IPS DF 19.7 (cell line): ENCODE measurements at places on chromosomes 4 and X.
A peak's percentile ranks its signal among the peaks of the same experiment; 100 is the strongest.

- DNase-seq: no peak
These were observed 1871.5 kb downstream of the ARAP2 start for GRCh38 chr4:34372815-34373214.

DNA sequence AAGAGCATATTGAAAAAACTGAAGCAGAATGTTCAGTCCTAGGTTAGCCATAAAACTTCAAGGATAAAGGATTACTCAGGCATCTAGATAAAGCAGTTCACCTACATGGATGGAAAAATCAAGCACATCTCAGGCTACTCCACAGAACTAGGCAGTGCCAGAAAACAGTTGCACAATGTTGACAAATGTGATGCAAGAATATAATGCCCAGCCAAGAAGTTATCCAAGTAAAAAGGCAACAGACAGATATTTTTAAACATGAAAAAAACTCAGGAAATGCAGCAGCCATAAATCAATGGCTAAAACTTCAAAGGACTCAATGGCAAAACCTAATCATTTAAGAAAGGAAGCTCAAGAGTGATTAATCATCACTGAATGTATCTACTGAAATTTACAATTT, 456.0 kb upstream of the FAM241A start:
- no peak for DNase-seq

DNA sequence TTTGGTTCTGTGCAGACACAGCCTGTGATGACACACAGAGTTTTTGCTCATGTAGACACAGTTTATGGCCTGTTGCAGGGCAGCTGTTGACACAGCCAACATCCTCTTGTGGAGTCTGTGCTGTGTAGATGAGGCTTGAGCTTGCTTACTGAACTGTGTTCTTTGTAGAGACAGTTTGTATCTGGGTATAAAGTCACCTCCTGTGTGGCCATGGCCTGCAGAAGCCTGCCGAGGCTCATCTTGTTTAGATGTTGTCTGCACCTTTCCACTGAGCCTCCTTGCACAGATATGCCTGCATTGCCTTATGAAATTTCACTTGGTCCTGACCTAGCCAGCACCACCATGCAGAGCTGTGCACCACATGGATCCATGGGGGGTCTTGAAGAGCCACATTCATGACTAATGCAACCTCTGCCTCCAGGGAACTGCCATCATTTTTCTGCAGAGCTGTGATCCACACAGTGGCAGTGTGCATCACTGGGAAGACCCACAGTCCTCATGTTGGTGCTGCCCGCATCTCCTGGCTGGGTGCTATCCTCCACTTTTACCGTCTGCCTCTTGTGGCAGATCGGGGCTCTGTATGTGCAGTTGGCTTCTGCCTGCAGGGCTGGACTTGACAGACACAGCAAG, 198.0 kb upstream of the MAMLD1 start:
- DNase-seq: no peak

GRCh38 chr4:25310803-25311166, 1.8 kb upstream of the ZCCHC4 start:
- no peak for DNase-seq

DNA sequence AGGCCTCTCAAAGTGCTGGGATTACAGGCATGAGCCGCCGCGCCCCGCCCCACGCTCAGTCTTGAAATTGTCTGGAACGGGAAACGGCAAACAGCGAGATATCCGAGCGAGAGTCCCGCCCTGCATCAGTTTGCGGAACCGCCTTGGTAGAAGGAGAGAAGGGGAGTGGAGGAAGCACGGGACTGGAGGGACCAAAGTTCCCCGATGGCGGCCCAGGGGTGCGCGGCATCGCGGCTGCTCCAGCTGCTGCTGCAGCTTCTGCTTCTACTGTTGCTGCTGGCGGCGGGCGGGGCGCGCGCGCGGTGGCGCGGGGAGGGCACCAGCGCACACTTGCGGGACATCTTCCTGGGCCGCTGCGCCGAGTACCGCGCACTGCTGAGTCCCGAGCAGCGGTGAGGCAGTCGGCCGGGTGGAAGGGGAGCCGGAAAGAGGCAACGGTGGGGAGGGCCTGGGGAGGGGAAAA, at the start of gene BST1:
Gene BST1 (plus strand): TSS at position 125 of the 463 bp plus-strand sequence. CDS start 80 bp downstream, at position 205.
- DNase-seq: no peak

DNA sequence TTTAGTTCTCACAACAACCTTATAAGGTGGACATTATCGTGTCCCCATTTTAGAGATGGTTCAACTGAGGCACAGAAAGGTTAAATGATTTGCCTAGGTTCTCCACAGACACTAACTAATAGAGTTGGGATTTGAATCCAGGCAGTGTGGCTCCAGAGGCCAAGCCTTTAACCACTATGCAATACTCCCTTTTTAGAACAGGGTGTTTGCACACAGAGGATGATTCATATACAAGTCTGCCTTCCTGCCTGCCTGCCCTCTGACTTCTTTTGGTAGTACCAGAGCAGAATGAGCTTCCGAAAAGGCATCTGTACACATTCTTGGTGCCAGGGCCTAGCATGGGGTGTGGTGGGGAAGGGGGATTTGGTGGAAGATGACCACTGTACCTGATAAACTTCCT, 150.8 kb upstream of the ARHGEF9 start:
- no peak for DNase-seq

DNA sequence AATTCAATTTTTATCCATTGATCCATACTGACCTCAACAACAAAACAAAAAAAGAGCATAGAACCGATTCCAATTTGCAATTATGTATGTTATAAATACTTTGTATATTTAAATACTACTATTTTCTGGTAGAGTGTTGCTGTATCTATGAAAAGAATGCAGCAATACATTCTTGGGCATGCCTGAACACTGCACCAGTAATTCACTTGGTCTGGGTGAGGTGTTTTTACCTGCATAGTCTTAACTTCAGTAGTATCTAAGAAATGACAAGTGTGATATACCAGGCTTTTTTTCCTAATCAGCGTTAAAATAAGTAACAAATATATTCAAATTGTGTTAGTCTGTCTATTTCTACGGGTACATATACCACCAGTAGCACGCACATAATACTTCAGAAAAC, 120.2 kb downstream of the KLHL13 start:
- no peak for DNase-seq

- no peak for DNase-seq
These were observed 381.9 kb downstream of the RAB28 start for GRCh38 chr4:13102092-13102742.

- DNase-seq: no peak
These were observed 1.3 kb upstream of the RGS12 start for GRCh38 chr4:3291411-3291968.

GRCh38 chrX:1466232-1466661, 13.5 kb upstream of the ASMTL start:
- no peak for DNase-seq

GRCh38 chr4:1869530-1870327, 1.5 kb upstream of the NSD2 start:
- DNase-seq: no peak

DNA sequence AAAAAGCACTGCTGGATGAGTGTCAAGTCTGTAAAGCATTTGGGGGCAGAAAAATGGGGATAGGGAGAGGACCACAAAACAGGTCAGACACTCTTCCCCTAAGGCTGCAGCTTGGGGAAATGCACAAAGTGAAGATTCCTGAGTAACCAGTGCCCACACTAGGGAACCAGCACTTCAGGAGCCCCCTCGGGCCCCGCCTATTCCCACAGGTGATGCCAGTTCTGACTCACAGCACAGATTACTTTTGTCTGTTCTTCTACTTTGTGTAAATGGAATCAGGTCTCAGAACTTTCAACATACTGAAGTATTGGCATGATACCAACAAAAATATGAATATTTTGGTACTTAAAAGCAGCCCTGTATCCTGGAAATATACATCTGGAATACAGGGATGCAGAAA, 112.5 kb downstream of the ADRA2C start:
- no peak for DNase-seq

GRCh38 chr4:114087596-114088230, 108.3 kb upstream of the ARSJ start:
- DNase-seq: no peak

GRCh38 chr4:68407868-68408190, 39.4 kb upstream of the TMPRSS11E start:
- no peak for DNase-seq

GRCh38 chrX:134688031-134688823, 30.0 kb upstream of the PLAC1 start:
- DNase-seq: no peak

DNA sequence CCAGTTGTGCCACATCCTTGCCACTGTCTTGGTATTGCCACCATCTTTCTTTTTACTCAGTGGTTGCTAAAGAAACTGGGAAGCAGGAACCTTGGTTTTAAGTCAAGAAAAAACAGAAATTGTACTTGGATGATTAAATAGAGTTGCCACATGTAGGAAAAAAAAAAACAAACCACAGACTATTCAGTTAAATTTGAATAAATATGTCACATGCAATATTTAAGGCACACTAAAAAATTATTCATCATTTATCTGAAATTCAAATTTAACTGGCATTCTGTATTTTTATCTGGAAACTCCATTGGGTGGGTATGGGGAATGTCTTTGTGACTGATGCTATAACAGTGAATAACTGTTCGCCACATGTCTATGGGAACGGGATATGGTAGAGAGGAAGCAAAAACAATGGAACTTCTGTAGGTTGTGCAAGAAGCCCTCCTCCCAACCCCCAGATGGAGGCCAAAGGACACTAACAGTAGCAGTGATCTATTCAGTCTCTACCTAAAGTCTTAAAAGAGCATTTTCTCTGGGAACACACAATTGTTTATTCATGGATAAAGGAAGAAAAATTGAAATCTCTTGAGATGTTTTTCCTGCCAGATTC, 57.0 kb upstream of the PLAC8 start:
- DNase-seq: no peak

DNA sequence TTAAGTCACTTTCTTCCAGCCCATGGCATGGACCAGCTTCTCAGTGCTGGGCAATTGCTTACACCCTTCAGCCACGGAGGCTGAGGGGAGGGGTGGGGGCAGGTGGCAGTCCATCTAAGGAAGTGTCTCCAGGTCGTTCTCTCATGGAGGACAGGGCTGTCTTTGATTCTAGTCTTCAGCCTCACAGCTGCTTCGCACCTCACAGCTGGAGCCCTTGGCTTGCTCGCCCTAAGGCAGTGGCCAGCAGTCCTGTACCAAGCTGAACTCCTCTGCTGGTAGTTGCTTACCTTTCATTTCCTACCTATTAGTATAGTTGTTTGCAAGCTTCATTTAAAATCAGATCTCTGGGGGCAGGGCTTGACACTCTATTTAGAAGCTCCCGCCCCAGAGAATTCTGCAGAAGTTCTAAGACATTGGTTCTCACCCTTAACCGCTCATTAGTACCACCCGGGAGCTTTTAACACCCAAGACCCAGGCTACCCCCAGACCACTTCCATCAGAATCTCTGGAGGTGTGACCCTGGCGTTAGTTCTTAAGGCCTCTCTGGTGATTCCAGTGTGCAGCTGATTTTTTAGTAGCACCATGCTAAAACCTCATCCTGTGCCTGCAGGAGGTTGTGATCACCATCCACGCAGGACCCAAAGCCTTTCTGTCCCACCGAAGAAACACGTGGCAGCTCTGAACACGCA, 386.8 kb downstream of the UNC5C start:
- DNase-seq: no peak

GRCh38 chr4:113760795-113761619, 531 bp downstream of the CAMK2D start:
- DNase-seq: no peak

GRCh38 chr4:54588404-54588803, 69.4 kb upstream of the KIT start:
- no peak for DNase-seq

DNA sequence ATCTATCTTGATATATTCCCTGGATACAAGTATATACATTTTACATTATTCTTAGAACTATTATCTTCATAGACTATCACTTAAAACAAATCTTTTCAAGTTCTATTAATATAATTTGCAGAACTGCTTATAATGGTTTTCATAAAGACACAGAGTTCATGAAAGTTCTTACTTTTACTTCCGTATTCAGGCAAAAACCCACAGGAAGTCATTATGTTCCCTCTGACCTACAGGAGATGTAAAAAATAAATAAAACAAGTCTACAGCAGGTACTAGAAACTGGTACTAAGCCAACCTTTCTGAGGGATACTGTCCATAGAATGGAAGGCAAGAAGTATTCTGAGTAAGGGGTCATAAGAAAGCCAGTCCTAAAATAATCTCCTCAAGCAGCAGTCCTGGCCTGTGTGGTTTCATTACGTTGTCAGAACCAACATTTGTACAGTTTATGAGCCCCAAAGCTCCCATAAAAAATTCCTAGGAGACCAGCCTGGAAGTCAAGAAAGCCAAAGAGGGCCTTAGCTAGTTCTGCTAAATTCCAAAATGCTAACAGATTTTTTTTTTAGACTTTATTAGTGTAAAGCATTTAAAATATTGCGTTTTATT, 68.6 kb downstream of the CAMK2D start:
- no peak for DNase-seq

GRCh38 chr4:108097990-108098553, 70.7 kb downstream of the LEF1 start:
- no peak for DNase-seq

DNA sequence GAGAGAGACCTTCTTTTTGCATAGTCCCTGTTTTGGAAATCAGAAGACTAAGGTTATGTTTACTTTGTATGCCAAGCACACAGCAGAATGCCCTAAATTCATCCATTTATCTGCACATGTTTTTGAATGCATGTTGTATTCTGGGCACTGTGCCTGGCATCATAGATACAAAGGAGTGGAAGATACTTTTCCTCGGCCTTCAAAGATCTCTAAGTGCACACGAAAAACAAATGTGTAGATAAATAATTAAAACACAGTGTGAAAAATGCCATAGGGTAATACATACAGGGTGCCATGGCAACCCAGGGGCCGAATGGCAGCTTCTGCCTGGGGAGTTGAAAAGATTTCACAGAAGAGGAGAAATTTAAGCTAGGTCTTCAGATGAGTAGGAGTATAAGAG, 390.6 kb upstream of the ATOH1 start:
- DNase-seq: no peak

GRCh38 chr4:59700651-59701050, 1499.5 kb upstream of the ADGRL3 start:
- DNase-seq: no peak

- DNase-seq: no peak
These were observed 1688.0 kb upstream of the AGA start for GRCh38 chr4:179130122-179130714.

GRCh38 chrX:154308108-154308946, 12.7 kb downstream of the TKTL1 start:
- peak; percentile 7 for DNase-seq

DNA sequence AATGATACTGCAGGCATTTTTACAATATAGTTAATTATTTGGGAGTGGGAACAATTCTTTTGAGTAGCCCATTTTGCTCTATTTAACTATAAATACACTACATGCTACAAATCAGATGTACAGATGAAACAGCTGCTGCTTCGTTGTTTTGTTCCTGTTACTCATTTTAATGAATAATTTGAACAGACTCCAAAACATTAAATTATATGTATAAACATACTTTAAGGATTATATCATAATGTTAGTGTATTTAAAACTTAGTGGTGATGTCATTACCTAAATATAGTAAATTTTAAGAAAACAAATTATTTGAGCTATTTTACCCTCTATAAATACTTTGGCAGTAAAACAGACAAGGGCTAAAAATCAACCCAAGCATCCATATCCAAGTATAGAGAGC, 60.7 kb downstream of the GAB1 start:
- no peak for DNase-seq

- no peak for DNase-seq
These were observed 17.9 kb downstream of the SMIM14 start for GRCh38 chr4:39620551-39621313.

GRCh38 chr4:158025131-158025530, 147.7 kb downstream of the GASK1B start:
- DNase-seq: no peak
